ENCODE measurements at places on chromosomes 11 and 22.

DNA sequence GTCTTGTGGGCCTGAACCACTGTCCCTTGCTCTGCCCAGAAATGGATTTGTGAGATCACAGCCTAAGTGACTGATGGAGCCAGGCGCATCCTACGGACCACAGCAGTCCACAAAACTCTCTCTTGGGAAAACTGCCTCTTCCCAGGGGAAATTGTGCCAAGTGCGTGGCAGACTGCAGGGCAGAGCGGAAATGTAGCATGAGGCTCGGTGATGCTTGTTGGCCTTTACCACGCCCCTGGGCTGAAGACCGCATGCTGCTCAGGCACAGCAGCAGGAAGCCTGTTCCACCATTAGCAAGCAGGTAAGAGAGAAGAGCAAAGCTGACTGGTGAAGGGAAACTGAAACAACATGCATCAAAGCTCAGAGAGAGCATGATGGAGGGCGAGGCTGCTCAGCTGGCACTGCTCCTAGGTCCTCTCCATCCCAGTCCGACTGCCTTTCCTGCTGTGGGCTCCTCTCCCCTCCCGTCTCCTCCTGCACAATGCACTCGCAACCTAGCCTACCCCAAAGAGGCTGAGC lies 26.5 kb upstream of the SCARF2 start:
- DNase-seq: no peak

- peak; percentile 18 for DNase-seq
Observed at GRCh38 chr11:71342951-71343827, 90.8 kb upstream of the SHANK2 start.

GRCh38 chr11:43582024-43582862 lies 98.3 kb upstream of the HSD17B12 start:
- no peak for DNase-seq

DNA sequence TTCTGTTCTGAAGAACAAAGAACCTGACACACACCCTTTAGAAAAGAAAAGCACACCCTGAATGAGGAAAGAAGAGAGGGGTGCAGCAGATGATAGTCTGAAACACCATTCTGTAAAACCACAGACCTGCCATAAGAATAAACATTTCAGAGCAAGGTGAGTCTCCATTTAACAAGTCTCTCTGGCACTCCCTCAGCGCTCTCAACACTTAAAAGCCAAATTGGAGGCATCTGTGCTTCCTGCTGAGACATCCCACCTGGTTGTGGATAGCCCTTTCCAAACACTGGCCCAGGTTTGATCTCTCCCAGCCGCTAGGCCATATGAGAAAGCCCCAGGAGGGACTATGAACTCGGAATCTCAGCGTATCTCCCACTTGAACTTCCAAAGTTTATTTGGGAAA lies 36.3 kb downstream of the ETS1 start:
- no peak for DNase-seq

GRCh38 chr11:15886866-15887265 lies 469.5 kb downstream of the SOX6 start:
- DNase-seq: no peak

- DNase-seq: no peak
Observed at GRCh38 chr11:47000033-47000432, 63.5 kb downstream of the CSTPP1 start.

DNA sequence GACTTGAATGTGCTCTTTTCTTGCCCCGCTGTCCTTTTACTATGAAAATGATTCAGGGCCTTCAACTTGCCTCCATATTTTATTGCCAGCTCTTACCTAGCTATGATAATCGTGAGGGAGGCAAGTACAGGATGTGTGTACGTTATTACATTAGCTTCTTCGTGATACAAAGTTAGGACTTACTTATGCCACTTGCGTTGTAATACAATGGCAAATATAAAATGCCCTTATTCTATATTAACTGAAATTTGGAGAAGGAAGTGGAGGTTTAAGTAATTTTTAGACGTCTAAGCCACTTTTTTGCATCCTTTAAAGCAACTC lies 10.8 kb upstream of the CCT8L2 start:
- no peak for DNase-seq

DNA sequence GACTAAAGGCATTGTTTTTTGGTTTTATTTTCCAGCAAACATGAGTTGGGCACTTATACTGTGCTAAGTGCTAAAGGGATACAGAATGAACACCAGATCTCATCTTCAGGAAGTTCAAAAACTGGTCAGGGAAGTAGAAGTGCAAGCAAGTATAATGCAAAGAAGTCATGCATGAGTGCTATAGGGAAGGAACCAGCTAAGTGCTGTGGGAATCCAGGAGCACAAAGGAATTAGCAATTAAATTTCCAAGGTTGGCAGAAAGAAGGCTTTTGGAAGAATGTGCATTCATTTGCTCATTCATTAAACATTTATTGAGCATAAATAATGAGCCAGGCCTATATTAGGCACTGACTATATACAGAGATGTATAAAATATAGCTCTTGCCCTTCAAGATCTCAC lies 143.7 kb upstream of the ARHGAP42 start:
- DNase-seq: no peak

DNA sequence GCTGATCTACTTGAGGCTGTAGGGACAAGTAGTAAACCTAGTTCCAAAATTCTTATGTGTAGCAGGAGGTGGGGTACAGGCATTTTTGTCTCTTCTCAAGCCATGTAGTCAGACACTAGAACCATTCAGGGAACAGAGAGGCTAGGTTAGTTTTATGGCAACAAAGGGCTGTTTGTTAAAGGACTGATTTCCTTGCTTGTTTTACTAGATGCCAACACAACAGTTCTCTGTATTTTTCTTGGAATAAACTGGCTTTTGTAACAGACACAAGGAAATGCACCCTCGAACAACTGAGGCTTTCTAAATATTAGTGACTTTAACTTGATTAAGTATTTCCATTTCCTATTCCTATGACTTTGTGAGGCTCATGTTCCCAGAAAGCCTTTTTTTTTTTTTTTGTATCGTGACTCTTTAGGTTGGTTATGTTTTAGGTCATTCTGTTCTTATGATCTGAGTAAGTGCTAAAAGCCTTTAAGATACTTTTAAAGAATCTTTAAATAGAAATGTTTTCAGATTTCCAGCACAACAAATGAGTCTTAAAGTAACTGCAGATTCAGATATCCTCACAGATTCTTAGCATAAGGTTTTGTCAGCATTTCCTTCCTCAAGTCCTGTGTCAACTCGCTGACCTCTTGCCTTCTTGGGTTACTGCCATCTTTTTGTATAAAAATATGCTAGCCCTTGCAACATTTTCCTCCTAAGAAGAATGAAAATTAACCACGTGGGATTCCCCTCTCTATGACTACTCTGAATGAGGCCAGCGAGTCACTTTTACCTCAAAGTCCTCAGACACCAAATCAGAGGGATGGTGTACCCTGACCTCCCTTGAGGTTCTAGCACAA lies 92.5 kb downstream of the CCDC83 start:
- DNase-seq: no peak

DNA sequence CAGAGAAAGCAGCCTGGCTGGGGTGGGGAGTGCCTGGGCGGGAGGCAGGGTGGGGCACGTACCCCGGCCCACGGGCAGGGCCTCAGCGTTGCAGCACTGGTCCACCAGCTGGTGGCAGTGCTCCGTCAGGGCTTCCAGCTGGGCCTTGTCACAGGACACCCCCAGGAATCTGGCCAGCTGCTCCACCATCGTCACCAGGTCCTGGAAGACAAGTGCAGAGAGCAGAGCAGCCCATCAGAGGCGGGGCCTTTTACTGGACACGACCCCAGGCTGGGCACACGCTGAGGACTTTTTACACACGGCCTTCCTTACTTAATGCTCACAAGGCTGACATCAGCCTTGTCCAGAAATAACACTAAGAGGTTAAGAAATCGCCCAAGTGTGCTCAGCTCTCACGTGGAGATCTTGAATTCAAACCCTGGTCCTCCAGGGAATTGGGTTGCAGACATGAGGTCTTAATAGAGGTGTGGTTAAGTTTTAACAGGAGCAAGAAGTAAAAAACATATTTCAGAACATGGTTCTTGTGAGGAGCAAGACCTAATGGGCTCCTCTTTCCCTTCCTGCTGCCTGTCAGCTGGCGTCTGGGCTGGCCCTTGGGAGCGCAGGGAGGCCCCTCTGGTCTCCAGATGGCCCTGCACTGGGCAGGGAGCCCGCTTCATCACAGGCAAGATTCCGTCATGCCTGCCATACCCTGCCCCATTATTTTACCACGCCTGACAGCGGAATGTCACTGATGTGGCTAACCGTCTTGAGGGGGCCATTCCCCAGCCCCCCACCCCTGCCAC lies 17.1 kb upstream of the EFCAB6 start:
- DNase-seq: no peak

DNA sequence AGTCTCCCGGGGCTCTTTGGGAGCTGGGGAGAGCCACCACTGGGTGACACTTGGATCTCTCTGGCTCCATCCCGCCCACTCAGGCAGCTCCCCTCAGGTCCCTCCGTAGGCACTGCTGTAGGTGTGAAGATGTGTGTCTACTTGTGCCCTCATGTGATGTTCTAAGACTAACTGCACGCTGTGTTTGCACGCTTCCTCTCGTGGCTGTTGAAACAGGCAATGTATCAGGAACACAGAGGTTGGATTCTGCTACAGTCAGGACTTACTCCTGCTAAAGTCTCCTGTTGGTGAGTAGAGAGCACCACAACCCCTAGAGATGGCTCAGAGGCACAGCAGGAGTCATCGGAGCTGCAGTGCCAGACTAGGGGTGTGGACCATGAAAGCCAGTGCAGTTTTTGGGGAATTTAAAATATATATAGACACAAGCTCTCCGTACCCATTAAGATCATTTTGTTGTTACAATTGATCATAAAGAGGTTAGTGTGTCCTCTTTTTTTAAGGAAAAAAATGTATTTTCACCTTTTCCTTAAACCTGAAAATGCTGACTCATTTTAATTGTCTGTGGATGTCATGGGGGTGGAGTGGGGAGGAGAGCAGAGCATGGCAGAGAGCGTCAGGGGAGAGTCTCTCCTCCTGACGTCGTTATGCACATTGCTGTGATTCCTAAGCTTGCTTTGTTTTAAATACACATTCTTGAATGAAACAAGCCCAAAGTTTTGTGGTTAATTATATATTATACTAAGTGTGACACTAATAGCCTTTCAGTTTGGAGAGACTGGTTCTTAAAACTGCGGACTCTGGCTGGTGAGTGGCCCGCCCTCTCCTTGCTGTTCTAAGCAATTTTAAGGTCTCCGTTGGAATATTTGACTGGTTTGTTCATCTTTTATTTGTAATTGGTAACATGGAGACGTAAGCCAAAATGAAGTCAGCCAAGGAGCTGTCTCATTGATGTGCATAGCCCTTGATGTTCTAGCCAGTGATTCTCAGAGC lies 16.2 kb upstream of the CTTN start:
- DNase-seq: no peak

- DNase-seq: no peak
Observed at GRCh38 chr11:8828580-8829361, 82.2 kb upstream of the AKIP1 start.

- no peak for DNase-seq
Observed at GRCh38 chr22:37545703-37546436, 14.4 kb upstream of the CDC42EP1 start.

GRCh38 chr11:94938095-94939055 lies 35.0 kb downstream of the CWC15 start:
- no peak for DNase-seq

GRCh38 chr22:23157560-23158515 lies 12.6 kb downstream of the RAB36 start:
- no peak for DNase-seq

GRCh38 chr11:9982796-9983579 lies 311.0 kb downstream of the SBF2 start:
- no peak for DNase-seq

DNA sequence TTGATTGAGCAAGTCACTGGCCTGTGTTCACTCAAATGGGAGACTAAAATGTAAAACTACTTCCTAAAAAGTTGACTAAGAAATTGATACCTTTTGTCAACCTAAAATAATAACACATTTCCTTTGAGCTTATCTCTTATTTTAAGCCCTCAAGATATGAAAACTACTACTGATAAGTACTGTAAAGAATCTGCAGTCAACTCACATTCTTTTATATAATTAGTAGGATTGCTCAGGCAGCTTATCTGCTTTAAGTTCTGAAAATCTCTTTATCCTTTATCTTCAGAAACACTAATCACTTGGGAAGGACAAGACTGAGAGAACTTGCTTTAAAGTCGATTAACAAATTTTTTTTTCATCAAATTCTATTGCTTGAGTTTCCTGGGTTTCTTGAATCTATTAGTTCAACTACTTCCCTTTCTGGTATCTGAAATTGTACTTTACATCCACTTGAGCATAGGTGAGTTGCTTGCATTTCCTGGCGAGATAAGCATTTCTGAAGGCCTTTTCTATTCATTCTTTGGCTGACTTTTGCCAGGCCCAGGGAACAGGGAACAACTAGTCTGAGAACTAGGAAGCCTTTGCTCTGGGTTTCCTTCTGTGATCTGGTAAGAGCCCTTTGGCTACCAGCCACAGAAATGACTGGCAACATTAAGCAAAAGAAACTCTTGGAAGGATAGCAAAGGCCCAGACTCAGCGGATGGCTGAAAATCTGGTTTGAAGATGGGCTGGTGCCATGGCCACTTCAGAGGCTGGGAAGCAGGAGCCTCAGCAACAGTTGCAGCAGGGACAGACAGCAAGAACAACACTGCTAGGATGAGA lies 19.3 kb upstream of the CSRP3 start:
- DNase-seq: no peak

GRCh38 chr11:613369-613968 lies 2.3 kb downstream of the IRF7 start:
- peak; percentile 47 for DNase-seq
